ENCODE measurements at places on chromosomes 12 and 14.

GRCh38 chr12:105294161-105294560 lies 36.3 kb upstream of the C12orf75 start:
- DNase-seq: no peak

DNA sequence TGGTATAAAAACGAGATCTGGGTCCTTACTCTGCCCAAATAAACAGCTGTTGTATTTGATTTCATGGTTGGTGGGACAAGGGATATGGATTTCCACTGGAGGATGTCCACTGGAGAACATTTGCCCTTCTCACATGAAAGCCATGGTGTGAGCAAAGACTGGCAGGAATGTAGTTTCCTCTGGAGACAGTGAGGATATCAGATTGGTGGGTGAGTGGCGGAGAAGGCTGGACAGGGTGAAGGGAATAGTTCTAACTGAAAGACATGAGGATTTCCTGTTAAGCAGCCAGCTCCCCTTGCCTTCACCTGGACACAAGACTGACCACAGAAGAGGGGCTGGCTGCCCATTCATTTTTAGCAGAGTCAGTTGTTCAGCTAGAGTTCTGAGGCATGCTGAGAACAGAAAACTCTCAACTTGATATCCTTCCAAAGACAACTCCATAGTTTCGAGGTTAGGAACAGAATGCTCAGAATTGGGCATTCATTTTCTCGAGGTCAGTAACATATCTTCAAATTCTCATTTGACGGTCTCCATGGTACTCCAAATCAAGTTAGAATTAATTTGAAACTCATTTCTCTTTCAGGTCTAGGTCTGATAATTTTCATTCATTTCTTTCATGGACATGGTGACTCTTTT lies 365.7 kb downstream of the LRIG3 start:
- no peak for DNase-seq

GRCh38 chr14:81509838-81510452 lies 23.7 kb downstream of the SEL1L start:
- DNase-seq: peak; percentile 37

- no peak for DNase-seq
Observed at GRCh38 chr12:32302218-32303173, 96.9 kb upstream of the FGD4 start.

GRCh38 chr14:36316131-36316530 lies 4.3 kb downstream of the MBIP start:
- DNase-seq: no peak

DNA sequence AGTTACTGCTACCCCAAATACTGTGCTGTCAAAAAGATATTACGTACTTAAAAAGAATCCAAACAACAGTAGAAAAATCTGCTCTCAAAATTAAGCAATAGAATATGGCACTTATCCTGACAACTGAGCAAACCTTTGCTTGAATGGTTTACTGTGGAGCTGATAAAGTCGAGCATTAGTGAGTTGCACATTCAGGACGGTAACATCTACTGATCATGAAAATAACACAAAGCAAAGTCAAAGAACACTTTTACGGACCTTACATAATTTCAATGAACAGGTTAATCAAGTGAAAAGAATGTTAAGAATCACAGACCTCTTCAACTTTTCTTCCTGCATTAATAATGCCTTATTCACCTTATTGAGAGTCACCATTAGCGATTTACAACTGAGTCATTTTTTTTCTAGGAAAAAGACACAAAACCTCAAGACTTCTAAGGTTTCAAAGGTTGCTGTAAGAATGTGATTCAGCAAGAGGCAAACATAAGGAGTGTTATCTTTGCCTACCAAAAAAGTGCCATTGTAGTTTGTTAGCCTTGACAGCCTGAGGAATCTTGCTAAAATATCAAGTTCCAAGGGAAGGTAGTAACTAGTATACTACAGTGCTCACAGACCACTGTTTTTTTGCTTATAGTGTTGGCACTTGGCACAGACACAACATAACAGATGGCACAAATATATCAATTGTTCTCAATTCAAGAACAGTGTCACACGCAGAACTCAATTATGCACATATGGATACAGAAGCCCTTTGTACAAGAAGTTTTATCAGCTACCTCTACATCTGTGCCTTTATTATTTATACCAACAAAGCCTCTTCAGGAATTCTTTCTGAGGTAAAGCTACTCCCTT lies 334.2 kb upstream of the RPL10L start:
- no peak for DNase-seq

- no peak for DNase-seq
Observed at GRCh38 chr14:54127526-54127925, 170.9 kb upstream of the BMP4 start.

GRCh38 chr12:110217996-110218674 lies 62.9 kb upstream of the ATP2A2 start:
- DNase-seq: no peak
